NCI-H510A (cell line): ENCODE measurements at places on chromosomes 1 and 21.

DNA sequence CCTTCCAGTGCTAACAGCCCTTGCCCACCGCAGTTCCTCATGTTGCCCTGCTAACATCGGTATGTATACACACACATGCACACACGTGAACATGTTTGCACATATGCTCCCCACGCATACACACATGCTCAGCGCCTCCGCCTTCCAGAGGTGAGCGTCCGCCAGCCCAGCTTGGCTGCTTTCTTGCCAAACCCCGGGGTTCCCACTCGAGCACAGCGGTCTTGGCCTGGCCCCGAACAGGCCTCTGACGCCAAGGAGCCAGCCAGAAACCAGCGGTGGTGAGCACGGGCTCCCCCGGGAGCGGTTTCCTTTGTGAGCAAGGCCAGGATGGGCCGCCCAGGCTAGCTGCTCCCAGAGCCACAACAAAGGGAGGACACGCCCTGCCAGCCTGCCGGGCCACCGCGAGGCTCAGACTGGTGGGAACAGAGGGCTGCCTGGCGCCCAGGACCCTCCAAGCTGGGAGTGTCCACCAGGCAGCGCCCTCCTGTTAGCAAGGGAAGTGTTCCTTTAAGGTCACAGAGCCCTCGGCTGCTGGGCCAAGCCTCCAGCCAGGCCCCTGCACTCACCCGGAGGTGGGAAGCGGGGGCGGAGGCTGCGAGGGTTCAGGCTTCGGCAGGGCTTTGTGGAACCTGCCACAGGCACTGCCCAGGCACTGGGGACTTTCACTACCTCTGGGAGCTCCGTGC, 65.4 kb downstream of the ALPL start:
- no peak for DNase-seq

GRCh38 chr1:150550222-150551050, 1.2 kb downstream of the ADAMTSL4 start:
- no peak for DNase-seq

DNA sequence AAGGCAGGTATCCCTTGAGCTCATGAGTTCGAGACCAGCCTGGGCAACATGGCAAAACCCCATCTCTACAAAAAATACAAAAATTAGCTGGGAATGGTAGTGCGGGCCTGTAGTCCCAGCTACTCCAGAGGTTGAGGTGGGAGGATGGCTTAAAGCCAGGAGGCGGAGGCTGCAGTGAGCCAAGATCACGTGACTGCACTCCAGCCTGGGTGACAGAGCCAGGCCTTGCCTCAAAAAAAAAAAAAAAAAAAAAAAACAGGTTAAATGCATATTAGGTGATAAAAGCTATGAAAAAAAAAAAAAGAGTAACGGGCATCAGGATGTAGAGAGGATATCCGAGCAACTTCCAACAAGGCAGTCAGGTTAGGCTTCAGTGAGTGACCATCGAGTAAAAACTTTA, 2.8 kb upstream of the SRRM1 start:
- no peak for DNase-seq

GRCh38 chr1:45134461-45134873, 71.9 kb downstream of the ZSWIM5 start:
- DNase-seq = no peak

DNA sequence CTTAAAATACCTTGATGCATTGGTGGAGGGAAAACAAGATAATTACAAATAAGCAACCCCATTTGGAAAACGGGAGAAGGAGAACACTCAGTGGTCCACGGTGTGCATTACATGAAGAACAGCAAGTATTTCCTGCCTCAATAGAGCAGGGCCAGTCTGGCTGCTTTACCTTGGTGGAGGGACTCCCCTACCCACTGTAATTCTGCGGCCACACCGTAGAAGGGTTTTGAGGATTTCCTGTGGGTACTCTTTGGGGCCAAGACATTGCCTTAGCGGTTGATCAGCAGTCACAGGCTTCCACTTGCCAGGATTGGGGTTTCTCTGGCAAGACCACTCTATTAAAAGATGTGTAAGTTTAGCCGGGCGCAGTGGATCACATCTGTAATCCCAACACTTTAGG, 16.3 kb upstream of the TMEM54 start:
- no peak for DNase-seq

DNA sequence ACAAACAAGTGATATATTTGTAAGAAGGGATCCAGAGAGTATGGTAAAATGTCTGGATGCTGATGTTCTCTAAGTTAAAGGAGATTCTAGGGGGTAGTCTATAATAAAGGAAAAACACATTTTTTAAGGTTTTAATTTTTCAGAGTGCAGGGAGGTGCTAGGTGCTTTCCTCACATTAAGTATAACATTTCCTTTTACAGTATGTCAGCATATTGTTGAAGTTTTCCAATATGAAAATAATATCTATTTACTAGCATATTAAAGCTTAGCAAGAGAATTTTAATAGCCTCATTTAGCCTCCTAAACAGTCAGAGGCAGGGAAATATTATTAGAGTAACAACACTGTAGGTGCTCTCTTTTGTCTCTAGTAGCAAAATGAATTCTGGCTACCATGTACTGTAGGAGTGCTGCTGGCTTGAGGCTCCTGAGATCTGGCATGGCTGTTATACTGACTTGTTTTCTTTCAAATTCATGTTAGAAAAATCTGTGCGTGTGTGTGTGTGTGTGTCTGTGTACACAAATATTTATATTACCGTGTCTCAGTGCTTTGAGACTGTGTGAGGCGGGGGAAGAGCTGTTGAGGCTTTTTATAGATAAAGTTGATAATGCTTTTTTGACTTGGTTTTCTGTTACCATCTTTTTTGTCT, 71.0 kb downstream of the POU2F1 start:
- no peak for DNase-seq

- DNase-seq = no peak
Measured at GRCh38 chr1:221138516-221138915, 259.3 kb downstream of the HLX start.
